Stimulated activated CD4-positive, alpha-beta T cell treated with anti-CD3 and anti-CD28 coated beads, Interleukin-4, amount 100 ng/mL, for 48 hours (primary cell): ENCODE measurements at places on chromosomes 11 and 22.

DNA sequence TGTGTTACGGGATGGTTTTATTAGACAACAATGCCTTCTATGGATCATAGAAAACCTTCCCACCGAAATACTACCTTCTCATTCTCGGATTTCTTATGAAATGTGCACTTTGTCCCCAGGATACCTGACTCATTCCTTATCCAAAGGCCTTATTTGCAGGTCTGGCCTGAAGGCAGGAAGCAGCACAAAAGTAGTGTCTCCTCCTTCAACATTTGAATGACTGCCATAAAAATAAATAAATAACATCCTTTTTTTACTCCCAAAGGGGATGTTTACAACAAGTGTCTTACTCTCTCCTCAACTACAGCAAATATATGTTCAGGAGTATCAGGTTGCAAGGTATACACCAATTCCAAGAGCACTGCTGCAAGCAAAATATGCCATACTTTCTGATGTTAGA lies 41.6 kb upstream of the PAK1 start:
- DNase-seq, result no peak

- DNase-seq, result no peak
These were observed 5.0 kb downstream of the TUB start for GRCh38 chr11:8086001-8086479.

GRCh38 chr11:35892166-35892565 lies 51.7 kb upstream of the LDLRAD3 start:
- no peak for DNase-seq

DNA sequence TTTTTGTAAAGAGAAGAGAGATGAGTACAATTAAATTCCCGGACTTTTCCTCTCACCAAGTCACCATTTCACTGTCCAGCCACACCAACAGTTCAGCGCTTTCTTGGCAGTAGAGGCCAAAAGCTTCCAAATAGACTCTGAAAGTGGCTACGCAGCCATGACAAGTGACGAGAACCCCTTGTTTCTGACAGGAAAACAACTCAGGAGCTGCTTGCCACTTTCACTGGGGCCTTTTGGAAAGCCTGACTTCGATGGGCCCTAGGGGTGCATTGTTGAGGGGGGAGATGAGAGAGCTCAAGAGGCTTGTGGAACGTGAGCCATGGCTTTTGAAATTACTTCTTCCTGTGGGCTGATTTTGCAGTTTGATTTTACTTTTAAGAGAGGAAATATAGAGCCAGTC lies 422.1 kb upstream of the FAT3 start:
- no peak for DNase-seq

- DNase-seq, result no peak
These were observed 119.8 kb downstream of the PKNOX2 start for GRCh38 chr11:125284245-125284850.

DNA sequence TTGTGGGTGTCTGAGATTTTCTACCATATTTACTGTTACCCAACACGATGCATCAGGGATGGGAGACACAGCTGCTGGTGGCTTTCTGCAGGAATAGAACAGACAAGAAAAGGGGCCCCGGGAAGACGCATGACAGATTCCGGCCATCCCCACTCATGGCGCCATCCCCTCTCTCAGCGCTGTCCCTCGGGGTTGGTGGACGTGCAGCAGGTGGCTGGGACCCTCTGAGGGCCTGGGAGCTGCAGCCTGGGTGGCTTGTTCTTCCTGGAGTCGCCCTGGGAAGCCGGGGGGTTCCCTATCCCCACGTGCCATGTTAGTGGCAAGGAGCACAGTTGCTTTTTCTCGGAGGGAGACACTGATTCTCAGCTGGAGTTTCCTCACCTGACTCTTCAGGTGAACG lies 1123.3 kb downstream of the BRD1 start:
- DNase-seq, result no peak
